ENCODE measurements at places on chromosomes 6 and 20. TPM values are rescaled to one million over a fixed set of nuclear protein-coding genes. Genes with fewer than 3 reads are reported as not detected.

The CFAP61 gene
- not detected for polyA plus RNA-seq

The CTAGE9 gene
- polyA plus RNA-seq: not detected

- DNase-seq: no peak
These were observed 575 bp downstream of the WTAP start for GRCh38 chr6:159727717-159728445.

DNA sequence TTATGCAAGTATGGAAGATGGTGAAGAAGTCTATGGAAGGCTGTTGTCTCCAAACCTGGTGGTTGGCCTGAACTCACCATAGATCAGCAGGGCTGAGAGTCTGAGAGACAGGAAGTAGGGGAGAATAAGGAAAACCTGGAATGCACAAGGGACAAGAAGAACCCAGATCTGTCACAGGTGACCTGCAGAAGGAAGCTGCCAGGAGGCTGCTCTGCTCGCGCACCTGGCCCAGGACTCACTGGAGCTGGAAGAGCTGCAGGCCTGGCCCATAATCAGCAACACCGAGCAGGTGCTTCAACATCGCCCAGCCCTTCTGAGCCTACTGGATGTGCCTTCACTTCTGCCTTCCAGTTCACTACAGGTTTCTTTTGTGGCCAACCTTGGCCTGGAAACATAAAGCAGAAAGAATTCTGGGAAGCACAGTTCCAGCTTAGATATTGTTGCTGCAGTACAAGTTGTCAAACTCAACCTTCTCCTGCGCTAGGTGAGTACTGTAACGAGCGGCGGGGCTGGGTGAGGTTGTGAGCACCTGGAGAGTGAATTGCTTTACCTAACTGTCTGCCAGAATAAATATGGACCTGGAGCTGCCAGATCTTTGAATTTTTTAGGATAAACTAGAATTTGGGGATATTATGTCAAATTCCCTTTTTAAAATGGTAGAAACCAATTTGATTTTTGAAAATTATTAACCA lies 82.4 kb downstream of the CDH26 start:
- no peak for DNase-seq

The THEMIS gene
- polyA plus RNA-seq: 107 TPM

- DNase-seq: no peak
These were observed 33.3 kb downstream of the EPB41L2 start for GRCh38 chr6:131029626-131030297.

GRCh38 chr20:57439432-57439831 lies 48.2 kb downstream of the RBM38 start:
- DNase-seq: no peak

GRCh38 chr20:33561692-33562601 lies 72.1 kb downstream of the CBFA2T2 start:
- no peak for DNase-seq

The SHLD1 gene
- 18.8 TPM for polyA plus RNA-seq

The TFAP2D gene
- polyA plus RNA-seq: 0.16 TPM

DNA sequence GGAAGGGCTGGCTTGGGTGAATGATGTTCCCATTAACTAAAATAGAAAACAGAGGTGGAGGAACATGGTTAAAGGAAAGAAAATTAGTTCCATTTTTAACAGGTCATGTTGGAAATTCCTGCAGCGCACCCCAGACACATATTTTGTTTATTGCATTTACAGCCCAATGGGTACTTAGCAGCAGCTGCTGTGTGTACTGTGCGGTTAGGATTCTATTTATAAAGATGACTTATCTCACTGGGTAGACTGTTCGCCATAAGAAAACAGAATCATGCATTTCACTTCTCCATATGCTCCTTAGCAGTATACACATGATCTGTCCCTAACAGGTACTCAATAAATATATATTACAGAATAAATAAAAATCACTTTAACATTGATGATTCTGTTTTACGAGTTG lies 135.8 kb downstream of the SLC35F1 start:
- no peak for DNase-seq

GRCh38 chr6:11410539-11411307 lies 126.8 kb upstream of the TMEM170B start:
- no peak for DNase-seq

DNA sequence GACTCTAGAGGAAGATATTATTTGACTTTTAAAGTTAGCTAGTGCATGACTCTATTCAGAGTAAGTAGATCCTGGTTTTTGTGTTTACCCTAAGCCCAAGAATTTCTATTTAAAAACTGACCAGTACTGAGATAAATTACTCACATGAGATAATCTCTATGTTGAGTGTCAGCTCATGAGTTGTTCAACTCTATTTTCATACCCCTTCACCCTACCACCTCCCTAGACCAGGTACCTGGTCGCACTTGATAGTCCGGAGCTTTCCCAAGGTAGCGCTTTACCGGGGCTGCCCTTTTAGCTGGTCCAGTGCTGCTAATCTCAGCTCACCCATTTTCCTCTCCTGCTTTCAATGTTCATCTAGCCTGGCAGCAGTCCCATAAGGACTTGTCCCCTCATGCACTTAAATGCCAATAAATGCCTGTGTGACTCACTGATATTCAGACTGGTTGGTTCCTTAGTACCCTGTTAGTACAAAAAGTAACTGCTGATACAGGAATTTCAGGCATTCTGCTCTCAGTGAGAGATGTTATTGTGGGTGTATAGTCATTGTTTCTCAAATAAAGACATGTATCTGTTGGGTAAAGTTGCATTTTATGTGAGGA lies 503.9 kb downstream of the ADGRB3 start:
- no peak for DNase-seq

- DNase-seq: no peak
These were observed 112.9 kb downstream of the FOXO3 start for GRCh38 chr6:108673602-108674001.

GRCh38 chr6:159169557-159170332 lies 545 bp downstream of the FNDC1 start:
- DNase-seq: no peak

DNA sequence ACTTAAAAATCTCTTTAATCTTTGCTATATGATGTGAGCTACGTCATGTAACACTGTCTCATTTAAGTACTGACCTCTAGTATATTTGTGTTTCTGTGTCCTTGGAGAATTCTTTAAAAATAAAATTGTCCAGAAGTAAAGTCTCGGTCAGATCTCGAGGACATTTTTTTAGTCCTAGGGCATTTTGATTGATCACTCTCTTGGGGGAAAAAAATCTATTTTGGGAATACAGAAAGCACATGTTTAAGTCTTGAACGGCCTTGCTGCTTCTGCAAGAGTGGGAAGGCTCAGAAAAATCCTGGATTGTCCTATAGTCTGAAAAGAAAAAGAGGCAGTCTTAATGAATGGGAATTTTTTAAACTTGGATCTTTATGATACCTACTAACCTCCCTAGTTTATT lies 234.3 kb downstream of the UTRN start:
- no peak for DNase-seq

- no peak for DNase-seq
These were observed 93.3 kb downstream of the SESN1 start for GRCh38 chr6:109001291-109001894.

The PLCB1 gene
- 8.8 TPM for polyA plus RNA-seq

The PHACTR3 gene
- not detected for polyA plus RNA-seq

GRCh38 chr6:89008001-89008814 lies 44.8 kb upstream of the RNGTT start:
- DNase-seq: no peak

The AMD1 gene
- 52.0 TPM for polyA plus RNA-seq

DNA sequence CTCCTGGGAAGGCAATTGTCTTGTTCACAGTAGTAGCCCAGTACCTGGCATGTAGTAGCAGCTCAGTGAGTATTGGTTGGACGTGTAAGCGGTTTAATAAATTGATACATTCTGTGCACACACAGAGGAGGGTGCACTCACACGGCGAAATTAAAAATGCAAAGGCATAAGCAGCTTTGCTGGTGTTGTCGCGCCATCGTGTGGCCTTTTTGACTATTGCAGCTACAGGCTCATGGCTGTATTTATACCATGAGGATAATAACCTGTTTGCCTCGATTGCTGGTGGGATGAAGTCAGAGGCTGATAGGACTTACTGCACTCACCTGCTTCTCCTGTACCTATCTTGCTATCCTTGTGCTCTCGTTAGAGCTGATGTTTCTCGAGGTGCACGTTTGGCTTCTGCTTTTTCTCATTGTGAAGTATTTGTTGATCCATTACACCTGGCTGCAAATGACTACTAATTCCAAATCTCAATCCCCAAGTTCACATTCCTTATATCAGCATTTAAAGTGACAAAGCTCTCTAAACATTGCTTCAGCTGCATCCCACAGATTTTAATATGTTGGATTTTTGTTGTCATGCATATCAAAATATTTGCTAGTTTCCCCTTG lies 61.5 kb downstream of the TBXT start:
- no peak for DNase-seq

- no peak for DNase-seq
These were observed 46.3 kb downstream of the GNAS start for GRCh38 chr20:58898629-58899408.

The PRSS35 gene
- polyA plus RNA-seq: 6.5 TPM

- no peak for DNase-seq
These were observed 13.6 kb upstream of the SSTR4 start for GRCh38 chr20:23021541-23021940.

- no peak for DNase-seq
These were observed 17.5 kb downstream of the SLC52A3 start for GRCh38 chr20:750801-751200.

- DNase-seq: no peak
These were observed 833 bp downstream of the RAB5IF start for GRCh38 chr20:36606158-36607066.

All from CD8-positive, alpha-beta memory T cell (primary cell).